Esophagus mucosa (tissue), 1 donor: ENCODE measurements at places on chromosomes 6 and 20. TPM values are rescaled to one million over a fixed set of nuclear protein-coding genes. Genes with fewer than 3 reads are reported as not detected.

The FAM184A gene
- total RNA-seq: 0.76 TPM

The MYLK4 gene
- total RNA-seq: 0.84 TPM

The DSN1 gene
- 8.9 TPM for total RNA-seq

The YWHAB gene
- 158 TPM for total RNA-seq

The SPATS1 gene
- total RNA-seq: not detected

The RFX6 gene
- total RNA-seq: not detected

The CD83 gene
- total RNA-seq: 0.48 TPM

The TRDN gene
- not detected for total RNA-seq

The PAX1 gene
- total RNA-seq: not detected

The TNFAIP3 gene
- total RNA-seq: 8.8 TPM

The JPH2 gene
- 1.0 TPM for total RNA-seq

- no peak for ATAC-seq
Measured at GRCh38 chr6:104601131-104601651, 258.5 kb downstream of the HACE1 start.

DNA sequence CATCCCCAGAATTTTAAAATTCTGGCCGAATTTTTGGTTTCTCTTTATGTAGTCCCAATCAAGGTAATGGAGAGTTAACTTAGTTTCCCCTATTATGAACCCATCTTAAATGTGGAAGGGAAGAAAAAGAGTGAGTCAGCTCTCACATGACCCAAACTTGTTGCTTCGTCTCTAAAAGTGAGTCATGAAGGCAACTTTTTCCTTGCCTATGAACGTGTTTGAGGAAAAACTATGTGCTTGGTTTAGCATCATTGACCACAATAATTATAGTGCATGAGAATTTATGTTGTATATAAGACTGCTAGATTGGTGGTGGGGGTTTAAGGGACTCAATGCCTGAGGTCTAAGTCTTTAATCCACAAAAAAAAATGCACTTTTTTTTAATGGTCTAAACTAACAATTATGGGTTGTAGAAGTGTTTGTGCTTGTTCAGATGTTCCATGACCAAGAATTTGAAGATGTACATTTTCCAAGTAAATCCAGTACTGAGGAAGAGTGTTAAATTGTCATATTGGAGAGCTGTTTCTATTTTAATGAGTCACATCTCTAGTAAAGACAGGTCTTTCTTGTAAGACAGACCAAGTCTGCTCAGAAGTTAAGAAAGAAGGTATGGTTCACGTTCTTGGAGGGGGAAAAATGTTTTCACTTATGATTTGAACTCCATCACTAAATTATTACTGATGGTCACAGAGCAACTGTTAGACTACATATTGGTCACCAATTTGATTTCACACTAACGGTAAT is 409.9 kb upstream of the MARCKS start:
- ATAC-seq: peak; percentile 89

DNA sequence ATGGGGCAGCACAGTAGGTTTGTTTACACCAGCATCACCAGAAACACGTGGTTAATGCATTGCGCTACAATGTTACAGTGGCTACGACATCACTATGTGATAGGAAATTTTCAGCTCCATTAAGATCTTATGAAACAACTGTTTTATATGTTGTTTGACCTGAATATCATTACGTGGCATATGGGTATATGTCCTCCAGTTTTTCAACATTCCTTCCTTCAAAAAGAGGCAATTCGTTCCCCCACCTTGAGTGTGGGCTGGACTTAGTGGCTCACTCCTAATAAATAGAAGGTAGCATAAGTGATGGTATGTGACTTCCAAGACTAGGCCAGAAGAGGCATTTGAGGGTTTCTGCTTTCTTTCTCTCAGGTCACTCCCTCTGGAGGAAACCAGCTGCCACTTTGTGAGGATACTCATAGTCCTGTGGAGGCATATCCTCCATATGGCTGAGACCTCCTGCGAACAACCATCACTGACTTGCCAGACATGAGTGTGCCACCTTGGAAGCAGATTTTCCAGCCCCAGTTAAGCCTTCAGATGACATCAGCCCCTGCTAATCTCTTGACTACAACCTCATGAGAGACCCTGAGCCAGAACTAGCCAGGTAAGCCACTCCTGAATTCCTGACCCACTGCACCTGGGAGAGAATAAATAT is 2.3 kb upstream of the TRAM2 start:
- no peak for ATAC-seq

DNA sequence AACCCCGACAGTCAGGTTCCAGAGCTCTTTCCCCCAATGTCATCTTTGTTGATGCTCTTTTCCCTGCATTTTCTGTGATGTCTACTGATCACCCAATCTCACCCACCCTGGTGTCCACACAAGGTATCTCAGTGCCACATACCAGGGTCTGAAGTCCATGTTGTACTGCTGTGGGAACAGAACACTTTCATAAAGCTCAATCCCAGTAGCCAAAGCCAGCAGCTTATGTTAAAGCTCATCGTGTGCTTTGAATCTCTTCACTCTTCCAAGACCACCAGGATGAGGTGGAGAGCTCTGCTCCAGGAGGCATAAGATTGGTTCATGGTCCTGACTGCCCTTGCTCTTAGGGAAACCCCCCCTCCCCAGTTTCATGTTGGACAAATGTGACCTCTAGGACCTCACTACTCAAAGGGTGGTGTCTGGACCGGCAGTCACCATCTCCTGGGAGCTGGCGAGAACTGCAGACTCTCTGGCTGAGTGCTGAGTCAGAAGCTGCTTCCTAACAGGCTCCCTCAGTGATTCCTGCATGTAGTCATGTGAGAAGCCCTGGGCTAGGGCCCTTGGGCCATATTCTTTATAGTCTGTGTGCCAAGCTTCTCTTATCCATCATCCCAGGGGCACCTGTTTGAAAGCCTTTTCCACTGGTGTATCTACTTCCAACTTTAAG is 13.4 kb upstream of the CPNE5 start:
- ATAC-seq: peak; percentile 56

DNA sequence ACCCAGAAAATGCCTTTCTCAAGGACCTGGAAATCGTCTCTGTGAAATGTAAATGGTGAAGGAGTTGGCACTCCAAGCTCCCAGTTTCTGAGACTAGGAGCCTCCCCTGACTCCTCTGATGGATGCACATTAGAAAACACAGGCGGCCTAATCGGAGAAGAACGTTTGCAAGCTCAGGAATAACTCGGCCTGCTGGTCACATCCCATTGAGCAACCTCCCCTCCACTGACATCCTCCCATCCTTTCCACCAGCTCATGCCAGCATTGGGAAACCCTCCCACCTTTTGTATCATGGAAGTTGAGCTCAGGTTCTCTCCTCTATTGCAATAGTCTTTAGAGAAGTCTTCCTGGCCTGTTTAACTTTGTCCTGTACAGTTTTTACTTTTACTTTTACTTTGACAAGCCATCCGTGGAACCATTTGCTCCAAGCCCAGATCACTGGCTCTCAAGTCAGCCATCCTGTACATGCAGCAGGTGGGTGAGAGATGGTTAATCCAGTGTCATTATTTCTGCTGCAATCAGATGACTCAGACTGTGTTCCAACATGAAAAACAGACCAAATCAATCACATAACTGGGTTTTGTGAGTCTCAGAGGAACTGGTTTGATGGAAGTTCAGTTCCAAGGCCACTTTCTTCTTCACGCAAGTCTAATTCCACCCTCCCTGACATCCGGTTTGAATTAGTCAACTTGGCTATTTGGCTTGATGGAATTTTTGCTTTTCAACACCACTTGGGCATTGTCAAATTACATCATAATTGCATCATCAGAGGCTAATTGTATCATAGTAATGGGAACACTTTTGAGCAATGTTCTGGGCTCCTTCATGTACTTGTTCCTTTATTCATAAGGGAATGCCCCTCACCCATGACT is 619.4 kb upstream of the CDH4 start:
- no peak for ATAC-seq

DNA sequence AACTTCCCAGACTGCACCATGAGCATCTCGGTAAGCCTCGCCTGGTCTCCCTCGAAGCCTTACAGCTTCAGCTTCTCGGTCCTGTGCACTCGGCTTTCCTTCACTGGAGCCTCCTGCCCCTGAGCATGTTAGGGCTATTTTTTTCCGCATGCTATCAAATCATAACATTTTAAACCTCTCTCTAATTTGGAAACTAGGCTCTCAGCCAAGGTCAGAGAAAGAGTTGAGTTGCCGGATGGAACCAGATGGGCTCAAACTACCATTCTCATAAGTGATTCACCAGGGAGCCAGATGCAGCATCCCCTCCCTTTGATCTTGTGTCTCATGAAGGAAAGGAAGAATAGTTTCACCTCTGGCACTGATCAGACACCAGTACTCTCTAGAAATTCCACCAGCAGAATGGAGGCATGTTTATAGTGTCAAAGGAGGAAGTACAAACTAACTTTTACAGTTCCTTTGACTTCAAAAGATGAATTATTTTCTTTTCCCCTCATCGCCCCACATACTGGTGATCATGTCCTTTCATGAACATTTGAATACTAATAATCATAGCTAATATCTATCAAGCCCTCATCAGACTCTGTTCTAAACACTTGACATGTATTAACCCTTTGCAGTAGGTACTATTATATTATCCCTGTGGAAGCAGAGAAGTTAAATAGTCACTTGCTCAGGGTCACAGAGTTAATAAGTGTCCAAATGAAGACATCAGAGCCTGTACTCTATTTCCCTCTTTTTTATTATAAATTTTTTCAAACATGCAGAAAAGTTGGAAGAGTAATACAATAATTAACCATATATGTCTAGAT is 46.7 kb downstream of the MAP1LC3A start:
- no peak for ATAC-seq

DNA sequence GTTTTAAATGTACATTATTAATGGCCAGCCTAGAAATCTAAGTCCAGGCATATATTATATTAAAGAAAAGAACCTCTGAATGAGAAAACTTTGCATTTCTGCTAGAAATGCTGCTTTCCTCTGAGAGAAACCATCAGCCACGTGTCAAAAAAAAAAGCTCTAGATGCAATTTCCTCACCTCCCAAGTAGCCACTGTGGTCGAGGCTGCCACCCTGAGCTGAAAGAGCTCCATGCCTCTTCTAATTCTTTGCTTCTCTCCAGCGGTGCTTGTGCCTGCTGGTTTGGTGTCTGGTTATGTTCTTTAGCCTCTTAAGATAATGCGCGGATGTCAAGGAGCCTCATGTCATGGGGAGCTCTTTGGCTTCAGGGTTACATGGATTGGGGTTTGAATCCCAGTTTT is 316.0 kb downstream of the TFAP2C start:
- ATAC-seq: no peak

GRCh38 chr6:10174761-10175160 is 240.1 kb downstream of the TFAP2A start:
- no peak for ATAC-seq

DNA sequence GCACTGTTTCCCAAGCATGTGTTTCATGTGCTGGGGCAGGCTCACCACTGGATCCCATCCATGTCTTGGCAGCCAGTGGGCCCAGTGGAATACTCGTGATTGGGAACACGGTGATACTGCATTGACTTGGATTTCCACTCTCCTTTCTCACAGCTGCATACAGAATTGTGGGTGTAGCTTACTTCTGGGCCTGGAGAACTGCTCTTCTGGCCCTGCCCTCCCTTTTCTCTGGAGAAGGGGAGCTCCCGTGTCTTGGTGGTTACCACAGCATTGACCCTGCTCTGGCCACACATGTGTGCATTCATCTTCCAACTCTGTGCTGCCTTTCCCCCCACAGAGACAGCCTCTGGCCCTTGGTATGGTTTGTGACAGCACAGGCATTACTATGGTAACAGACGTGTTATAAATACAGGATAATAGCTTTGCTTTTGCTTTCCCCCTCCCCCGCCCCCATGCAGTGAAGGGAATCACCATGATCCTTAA is 21.6 kb downstream of the SOBP start:
- no peak for ATAC-seq

DNA sequence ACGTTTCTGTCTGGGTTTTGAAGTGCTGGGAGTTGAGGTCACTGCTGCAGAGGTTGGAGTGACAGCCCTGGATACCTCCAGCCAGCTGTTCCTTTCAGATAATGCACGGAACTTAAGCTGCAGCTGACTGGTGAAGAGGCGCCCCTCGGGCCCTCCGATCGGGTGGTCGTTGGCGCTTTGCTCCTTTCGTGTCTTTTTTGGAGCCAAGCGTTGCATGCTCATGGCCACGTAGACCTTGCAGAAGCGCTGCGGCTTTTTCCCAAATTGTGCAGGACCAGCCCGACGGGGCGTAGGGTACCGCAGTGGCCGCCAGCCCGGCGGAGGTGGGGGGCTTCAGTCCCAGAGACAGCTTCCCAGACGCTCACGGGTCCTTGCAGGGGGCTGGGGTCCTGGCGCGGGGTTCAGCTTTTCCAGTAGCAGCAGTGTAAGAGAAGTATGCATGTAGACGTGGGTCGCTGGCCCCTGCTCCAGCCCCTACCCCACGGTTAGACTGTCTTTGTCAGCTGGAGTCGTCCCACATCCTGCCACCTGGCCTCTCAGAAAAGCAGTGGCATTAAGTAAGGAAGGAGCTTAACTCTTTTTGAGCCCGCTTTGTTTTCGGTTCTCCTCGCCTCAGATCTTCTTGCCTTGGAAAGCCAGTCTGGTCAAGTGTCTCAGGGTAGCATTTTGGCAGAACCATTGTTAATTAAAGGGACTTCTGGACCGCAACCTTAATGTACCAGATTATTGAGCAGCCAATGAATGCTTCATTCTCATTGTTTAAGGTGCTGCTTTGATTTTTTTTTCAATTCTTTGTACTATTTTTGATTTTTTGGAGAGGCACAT is 838 bp downstream of the TNFAIP3 start:
- ATAC-seq: peak; percentile 5

DNA sequence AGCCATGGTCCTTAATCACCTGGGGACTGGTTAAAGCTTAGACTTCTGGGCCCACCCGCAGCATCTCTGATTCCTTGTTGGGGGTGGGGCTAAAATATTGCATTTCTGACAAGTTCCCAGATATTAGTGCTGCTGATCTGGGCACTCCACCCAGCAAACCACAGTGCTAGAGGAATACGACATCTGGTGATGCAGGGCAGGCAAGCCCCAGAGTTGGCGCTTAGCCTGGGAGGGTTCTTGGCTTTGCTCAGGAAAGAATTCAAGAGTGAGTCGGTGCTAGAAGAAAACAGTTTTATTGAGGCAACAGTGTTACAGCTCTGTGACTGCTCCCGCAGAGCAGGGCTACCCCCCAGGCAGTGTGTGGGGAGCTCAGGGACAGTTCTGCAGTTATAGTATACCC is 210.7 kb downstream of the TFAP2C start:
- ATAC-seq: no peak

- ATAC-seq: no peak
Measured at GRCh38 chr6:154916857-154917256, 78.3 kb upstream of the TIAM2 start.

GRCh38 chr20:3698591-3699001 is 13.8 kb downstream of the SIGLEC1 start:
- no peak for ATAC-seq

GRCh38 chr6:140440223-140440835 is 1065.9 kb upstream of the CITED2 start:
- no peak for ATAC-seq

DNA sequence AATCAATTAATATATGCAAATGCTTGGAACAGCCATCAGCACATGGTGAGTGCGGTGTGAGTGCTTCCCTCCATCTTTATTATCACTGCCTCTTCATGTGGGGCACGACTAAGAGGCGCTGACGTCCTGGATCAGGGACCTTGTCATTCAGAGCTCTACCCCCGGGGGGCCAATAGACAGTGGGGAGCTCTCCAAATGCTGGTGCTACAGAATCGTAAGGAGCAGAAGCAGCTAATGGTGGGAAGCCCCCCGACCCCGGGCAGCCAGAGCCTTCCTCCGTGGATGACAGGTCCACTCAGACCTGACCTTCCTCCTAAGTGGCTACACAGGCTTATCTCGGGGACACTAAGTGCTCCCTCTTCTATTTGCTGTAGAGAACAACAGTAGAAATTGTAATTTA is 257.5 kb upstream of the PMEPA1 start:
- no peak for ATAC-seq

GRCh38 chr20:10965936-10966470 is 292.2 kb upstream of the JAG1 start:
- no peak for ATAC-seq
